Activated CD4-positive, CD25-positive, alpha-beta regulatory T cell (primary cell): ENCODE measurements at places on chromosomes 2 and 18.

GRCh38 chr2:20214566-20215182 is 10.3 kb downstream of the SDC1 start:
- DNase-seq, result no peak

GRCh38 chr2:230751062-230751461 is 38.4 kb downstream of the CAB39 start:
- DNase-seq, result no peak

DNA sequence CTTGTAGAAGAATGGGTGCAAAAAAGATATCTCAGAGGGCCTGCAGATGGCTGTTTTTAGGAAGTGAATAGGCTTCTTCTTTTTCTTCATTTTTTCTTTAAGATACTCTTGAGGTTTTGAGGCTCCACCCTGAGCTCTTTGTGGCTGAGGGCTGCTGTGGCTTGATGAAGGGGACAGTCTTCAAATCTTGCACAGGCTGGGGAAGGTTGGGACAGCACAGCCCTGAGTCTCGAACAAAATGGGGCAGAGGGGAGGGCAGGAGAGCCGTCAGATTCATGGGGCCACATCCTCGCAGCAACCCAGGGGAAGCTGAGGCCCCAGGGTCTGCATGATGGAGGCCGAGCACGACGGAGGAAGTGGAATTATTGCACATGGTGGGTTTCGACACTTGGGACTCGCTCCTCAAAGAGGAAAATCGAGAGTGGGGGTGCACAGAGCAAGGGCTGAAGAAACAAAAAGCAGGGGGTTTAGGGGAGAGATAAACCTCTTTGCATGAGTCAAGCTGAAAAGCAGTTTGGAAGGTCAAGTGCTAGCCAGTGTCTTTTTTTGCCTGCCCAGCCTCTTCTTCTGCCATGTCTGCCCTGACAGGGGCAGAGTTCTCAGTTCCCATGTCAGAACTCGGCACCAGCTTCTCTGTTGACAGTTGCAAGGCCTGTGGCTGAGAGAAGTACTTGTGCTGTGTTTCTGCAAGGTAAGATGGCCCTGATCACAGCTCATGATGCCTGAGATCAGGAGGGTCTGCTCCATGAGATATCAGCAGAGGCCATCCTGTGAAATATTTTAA is 19.5 kb downstream of the INPP4A start:
- DNase-seq, result no peak

DNA sequence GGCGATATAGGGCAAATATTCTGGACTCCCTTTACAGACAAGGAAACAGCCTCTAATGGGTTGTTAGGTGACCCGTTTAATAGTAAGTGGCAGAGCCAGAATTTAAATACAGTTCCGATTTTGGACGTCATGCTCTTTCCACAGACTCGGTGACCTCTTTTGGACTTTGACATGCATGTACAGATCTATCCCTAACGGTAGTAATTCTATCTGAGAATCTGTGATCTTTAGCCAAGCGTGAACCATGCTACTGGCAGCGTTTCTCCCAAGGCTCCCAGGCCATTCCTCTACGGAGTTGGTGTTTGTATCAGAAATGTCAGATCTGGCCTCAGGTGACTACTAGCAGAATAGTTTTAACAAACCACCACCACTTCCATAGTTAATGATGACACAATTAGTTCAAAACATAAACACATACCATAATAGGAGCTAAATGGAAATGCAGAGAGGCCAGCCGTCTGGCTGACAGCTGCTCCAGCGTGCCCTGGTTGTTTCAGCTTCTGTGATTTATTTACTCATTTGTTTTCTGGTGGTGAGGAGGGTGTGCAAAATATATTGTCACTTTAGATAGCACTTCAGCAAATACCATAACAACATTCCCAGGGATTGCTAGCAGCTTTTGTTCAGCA is 304.6 kb upstream of the LYPD1 start:
- DNase-seq, result no peak

DNA sequence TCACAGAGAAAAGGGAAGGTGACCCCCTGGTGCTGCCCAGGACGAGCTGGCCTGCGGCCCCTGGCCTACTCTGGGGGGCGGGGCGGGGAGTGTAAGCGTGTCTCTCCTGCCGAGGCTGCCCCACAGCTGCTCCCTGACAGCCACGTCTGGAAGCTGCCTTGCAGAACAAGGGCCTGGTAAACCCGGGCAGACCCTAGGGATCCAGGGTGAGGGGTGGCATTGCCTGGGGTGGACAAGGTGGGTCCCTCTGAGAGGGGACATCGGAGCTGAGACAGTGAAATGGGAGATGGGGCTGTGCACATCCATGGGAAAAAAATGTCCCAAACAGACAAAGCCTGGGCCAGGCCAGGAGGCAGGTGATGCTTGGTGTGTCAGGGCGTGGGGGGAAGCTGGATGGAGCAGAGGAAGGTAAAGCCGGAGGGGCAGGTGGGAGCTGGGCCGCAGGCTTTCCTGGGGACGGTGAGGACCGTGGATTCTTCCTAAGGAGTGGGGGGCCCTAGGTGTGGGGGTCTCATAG is 66.0 kb upstream of the HDAC4 start:
- no peak for DNase-seq

DNA sequence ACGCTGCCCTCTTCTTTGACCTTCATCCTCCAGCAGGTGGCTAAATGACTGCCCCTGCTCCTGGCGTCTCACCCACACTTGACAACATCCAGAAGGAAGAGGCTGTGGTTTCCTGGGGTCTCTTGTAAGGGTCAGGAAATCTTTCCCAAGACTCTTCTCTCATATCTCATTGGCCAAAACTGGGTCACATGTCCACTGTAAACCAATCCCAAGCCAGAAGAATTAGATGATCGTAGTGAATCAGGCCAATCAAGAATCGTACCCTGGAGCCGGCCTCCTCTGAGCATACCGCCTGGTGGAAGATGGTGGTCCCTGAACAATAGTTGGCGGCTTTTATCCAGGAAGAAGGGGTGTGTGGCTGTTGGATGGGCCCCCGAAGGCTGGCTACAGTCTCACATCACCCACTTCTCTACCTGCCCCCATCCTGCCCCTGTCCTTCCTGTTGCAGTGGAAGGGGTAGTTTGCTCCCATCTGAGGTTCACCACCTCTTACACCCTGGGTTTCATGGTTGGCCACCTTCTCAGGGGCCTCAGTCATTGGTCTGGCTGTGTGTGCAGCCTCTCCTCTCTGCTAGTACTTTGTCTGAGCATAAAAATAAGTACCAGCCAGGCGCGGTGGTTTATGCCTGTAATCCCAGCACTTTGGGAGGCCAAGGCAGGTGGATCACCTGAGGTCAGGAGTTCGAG is 3.8 kb downstream of the SAG start:
- DNase-seq, result no peak

- no peak for DNase-seq
These were observed 38.4 kb downstream of the CALCRL start for GRCh38 chr2:187409682-187410081.

- no peak for DNase-seq
These were observed 243.6 kb downstream of the TMEM182 start for GRCh38 chr2:103005393-103005792.

GRCh38 chr2:158637357-158637756 is 157.8 kb upstream of the DAPL1 start:
- no peak for DNase-seq

DNA sequence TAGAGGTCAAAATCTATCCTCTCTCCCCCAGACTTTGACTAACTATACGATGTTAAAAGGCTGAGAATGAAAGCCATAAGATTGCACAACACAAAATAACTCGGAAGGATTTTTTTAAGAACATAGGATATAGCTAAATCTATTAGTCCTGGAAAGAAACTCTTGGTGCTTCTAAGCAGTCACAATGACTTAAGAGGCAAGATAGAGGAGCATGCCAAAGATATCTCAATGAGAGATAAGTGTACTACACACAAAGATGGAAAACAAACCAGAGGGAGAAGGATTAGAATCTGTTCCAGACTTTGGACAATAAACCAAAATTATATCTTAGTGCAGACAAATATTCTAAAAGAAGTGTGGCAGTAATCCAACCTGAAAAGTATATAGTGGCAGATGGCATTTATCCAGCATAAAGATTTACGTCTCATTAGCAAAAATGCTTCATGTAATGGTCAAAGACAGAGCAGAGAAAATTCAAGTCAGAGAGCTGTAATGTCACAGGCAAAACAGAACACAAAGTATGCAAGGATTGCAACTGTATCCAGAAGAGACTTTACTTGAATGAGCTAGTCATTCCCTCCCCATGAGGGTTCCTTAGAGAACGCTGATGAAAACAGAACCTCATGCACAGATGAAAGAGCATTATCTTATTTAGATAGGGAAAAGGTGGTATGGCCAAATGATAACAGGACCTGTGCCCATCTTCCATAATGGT is 28.8 kb upstream of the EVA1A start:
- DNase-seq, result no peak

GRCh38 chr2:180716186-180717180 is 263.9 kb upstream of the UBE2E3 start:
- no peak for DNase-seq

DNA sequence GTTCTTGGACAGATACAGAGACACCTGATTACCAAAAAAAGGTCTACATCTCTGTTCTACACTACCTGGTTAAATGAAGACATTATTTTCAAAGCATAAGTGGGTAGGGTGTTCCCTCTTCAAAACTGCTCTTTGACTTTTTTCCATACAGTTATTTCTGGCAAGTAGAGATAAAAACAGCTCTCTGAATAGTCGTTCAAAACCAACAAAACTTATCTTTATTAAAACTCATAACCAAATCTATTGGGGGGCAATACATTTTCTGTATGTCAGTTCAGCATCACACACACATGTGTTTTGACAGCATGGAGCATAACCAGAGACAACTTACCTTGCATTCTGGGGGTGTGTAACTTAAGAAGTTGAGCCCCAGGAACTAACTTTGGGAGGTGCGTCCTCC is 149.0 kb upstream of the EPC2 start:
- DNase-seq, result no peak

GRCh38 chr2:5674026-5674340 is 18.2 kb upstream of the SOX11 start:
- no peak for DNase-seq

DNA sequence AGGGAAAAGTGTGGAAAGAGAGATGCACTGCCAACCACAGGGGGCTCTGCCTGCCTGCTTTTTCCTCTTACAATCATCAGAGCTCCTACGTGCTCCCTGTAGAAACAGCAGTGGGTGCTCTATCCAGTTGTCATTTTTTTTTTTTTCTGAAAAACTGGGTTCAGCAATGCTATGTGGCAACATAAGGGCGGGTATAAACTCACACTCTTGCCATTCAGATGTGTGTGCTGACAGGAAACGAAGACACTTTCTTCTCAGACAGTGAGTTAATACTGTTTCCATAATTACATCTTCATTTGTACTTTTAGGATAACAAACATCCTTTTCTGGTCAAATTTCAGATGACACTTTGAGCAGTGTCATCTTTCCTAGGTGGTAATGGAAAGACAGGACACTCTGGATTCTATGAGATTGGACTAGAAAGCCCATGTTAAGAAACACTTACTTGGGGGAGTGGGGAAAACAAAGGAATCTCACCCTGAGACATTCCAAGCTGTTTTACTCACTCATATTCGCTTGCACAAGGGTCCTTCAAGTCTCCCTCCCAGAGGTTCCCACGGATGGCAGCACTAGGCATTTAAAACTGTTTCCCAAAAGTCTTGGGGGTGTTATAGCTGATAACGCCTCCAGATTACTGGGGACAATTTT is 41.3 kb downstream of the CCDC93 start:
- DNase-seq, result no peak

GRCh38 chr2:152560166-152560565 is 157.1 kb downstream of the PRPF40A start:
- DNase-seq, result no peak

DNA sequence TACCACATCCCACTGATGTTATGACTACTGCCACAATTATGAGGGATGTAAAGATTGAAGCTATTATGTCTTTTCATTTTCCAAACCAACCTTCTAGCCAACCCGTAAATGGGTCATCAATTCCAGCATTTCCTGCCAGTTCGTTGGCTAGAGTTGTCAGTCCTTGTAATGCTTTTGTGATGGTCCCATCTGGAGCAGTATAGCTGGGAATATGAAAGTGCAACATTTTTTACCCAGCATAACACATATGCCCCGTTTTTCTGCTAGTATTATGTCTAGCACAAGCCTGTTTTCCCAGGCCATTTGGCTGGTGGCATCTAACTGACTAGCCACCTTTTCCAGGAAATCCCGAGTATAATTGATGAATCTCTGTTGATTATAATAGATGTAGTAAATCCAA is 1501.6 kb upstream of the SLC39A10 start:
- no peak for DNase-seq

DNA sequence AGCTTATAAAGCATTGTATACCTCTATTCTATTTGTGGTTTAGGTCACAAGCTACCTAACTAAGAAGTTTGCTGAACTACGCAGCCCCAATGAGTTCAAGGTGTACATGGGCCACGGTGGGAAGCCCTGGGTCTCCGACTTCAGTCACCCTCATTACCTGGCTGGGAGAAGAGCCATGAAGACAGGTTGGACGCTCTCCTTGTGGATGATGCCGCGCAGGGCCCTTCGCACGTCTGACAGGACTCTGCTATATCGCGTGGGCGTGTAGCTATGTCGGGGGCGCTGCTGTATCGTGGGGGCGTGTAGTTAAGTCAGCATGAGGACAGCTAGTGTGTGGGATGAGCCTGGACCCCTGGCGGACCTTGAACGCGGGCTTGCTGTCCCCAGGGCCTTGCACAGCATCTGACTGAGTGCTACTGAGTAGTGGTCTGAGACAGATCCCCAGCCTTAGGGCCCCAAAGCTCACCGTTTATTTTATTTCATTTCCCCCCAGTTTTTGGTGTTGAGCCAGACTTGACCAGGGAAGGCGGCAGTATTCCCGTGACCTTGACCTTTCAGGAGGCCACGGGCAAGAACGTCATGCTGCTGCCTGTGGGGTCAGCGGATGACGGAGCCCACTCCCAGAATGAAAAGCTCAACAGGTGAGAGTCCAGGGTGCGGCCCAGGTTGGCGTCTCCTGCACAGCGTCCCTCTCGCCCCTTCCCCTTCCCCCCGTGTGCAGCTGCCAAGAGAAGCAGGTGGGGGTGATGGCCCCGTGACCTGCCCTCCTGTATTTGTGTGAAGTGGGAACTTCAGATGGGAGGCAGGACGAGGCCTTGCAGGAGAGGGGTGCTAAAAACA is 15.6 kb upstream of the CNDP1 start:
- no peak for DNase-seq

DNA sequence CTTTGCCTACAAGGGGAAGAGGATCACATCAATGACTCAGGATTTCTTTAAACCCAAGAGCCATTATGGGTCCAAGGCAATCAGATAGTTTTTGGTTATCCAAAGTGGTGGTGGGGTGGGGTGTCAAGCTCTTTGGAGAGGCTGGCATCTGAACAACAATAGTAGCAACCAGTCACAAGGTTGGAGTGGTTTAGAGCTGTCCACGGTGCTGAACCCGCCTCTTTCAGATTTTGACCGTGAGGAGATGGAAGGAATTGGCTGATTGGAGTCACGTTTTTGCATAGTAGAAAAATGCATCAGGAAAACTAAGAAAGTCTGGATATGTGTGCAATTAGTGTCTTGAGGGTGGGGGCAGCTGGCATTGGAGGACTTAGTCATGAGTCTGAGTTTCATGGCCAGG is 159.9 kb downstream of the LOXHD1 start:
- DNase-seq, result no peak
